ENCODE measurements at places on chromosomes 5 and 9. TPM values are rescaled to one million over a fixed set of nuclear protein-coding genes. Genes with fewer than 3 reads are reported as not detected.

SPATA31C1 gene
- total RNA-seq = not detected

SHISAL2B gene
- total RNA-seq = not detected

CSF1R gene
- total RNA-seq = not detected

MEIKIN gene
- total RNA-seq = not detected

ZNF608 gene
- 0.27 TPM for total RNA-seq

DNA sequence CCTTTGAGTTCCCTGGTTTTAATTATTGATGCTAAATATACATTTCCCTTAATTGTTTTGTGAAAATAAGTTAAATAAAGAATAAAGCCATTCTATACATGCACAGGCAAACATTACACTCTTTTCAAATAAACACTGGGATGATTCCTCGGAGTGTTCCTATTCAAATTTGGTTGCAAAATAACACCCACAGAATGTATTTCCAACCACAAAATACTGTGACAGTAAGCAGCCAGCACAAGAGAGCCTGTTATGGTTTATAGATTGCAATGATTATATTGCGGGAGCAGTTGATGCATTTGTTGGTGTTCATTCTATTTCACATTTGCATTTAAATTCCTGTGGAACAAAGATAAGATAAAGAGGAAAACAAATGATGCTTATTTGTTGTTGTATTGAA, 632.6 kb upstream of the WWC1 start:
- no peak for DNase-seq

DNA sequence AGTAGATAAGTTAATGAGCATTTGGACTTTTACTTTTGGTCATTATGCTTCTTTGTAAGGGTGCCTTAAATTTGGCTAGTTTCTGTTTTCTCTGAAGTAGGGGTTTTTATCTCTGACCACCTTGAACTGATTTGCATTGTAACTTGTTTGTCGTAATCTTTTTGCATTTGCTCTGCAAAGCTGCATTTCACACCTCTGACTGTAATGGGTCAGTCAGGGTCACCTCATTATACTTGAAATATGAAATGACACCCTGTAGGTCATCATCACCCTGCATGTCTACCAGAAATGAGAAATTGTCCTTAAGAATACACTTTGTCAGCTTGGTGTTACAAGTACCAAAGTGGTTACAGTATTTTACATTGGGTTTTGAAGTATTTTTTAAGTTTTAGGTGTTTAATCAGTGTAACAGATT, 74.0 kb downstream of the KCNN2 start:
- DNase-seq = no peak

All from CD8-positive, alpha-beta T cell (primary cell).